ENCODE measurements at places on chromosomes 6 and 20.

DNA sequence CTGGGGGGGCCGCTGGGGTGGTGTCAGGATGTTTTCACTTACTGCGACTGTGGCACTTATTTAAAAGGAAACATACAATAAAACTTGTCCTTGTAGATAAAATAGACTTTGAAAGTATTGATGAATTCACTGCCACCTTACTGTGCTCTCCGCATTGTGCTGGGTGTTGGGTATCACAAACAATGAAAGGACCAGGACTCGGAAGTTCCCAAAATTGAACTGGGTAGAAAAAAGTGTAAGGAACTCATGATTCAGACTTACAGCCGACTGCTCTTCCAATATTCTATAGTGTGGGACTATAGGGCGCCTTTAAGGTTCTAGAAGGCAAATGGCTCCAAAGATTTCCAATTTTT is 32.1 kb upstream of the ID4 start:
- no peak for DNase-seq

DNA sequence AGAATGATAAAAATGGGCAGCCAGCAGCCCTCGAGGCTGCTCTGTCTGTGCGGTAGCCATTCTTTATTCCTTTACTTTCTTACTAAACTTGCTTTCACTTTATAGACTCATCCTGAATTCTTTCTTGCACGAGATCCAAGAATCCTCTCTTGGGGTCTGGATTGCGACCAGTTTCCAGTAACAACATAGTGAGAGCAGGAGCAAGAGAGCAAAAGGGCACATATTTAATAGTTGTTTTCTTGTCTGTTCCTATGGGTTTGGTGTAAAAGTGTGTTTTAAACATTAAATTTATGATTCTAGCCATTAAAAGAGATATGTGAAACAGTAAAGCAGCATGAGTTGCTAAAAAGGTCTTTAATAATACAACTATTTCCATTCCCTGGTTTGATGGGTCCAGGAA is 78.8 kb upstream of the OPRM1 start:
- no peak for DNase-seq

DNA sequence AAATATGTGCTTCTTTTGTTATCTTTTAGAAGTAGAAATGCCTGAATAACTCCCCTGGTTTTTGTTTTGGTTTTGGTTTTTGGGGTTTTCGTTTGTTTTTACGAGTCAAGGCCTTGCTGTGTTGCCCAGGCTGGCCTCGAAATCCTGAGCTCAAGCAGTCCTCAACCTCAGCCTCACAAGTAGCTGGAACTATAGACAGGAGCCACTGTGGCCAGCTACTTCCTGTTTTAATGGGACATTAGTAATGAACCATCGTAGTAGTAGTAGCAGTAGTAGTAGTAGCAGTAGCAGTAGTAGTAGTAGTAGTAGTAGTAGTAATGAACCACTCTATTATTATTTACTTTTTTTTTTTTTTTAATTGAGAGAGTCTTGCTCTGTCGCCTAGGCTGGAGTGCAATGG is 66.0 kb downstream of the UBR2 start:
- DNase-seq, result no peak

- peak; percentile 54 for DNase-seq
Measured at GRCh38 chr6:108557494-108558371, 3.0 kb upstream of the FOXO3 start.

DNA sequence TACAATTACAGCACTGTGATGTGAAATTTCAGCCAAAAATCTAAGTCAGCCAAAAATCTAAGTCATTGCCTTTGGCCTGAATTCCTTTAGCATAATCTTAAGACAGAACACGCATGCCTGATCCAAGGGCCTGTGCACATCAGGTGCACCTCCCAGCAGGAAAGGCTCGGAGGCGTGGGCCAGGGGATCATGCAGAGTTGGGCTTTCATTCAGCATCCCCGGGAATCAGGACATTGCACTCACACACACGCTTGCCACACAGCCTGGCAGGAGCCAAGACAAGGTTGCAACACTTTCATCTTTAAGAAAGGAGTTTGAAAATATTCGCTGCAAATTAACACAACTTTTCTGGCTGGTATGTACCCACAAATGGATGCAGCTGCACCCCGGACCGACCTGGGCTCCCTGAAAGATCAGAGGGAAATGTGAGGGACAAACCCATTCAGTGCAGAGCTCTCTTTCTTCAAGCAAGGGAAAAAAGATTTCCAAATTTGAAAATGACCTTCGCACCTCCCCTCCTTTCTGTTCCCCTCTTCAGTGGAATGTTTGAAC is 48.8 kb downstream of the ERMARD start:
- DNase-seq, result no peak

- no peak for DNase-seq
Measured at GRCh38 chr6:11043961-11044711, at the start of gene ELOVL2. Gene ELOVL2 (minus strand): TSS chr6:11044305. CDS start chr6:11044230, 75 bp downstream.

DNA sequence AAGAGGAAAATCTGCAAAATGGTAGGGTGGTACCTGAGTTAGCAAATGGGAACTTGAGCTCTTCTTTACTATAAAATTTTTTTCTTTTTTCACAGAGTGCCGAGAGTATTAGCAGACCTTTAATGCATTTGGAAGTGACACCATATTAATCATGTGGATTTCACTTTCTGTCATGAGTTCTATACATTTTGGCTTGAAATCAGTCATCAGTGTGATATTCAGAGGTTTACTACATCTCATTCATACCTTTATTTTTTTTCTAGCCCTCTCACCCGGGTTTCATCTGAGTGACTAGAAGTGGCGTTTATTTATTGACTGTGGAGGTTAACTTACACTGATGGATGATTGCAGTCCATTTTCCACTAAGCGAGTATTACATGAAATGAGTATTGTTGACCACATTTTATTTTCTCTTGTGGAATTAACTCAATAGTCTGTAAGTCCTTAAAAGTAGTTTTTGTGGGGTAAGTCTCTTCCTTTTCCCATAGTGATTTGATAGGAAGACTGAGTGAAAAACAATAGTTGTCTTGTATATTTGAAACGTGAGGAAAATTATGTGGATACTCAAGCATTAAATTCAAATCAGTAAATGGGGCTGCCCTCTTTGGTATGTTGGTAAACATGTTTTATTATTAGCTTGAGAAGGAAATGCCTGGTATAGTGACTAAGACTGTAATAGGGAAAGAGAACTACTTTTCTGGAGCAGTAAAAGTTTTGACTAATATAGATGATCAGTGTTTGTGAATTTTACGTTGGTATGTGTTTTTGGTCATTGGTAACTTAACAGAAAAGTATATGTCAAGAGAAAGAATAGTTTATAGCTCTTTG is 55.5 kb downstream of the JARID2 start:
- no peak for DNase-seq

DNA sequence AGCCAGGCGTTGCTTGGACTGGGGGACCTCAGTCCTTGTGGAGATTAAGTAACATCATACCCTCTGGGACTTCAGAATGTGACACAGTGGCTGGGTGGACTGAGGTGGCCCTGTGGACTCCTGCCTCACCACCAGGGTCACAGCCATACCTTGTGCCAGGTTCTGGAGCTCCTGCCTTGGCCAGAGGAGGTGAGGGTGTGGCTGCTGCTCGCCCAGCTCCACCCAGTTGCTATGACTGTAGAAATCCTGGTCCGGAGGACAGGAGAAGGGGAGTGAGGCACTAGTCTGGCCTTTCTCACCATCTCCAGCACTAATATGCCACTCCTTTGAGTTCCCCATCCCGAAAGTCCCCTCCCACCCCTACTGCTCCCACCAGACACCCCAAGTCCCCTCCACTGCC is 1.9 kb downstream of the VWA7 start:
- no peak for DNase-seq

- DNase-seq, result no peak
Measured at GRCh38 chr6:41622206-41622988, 15.9 kb upstream of the MDFI start.

DNA sequence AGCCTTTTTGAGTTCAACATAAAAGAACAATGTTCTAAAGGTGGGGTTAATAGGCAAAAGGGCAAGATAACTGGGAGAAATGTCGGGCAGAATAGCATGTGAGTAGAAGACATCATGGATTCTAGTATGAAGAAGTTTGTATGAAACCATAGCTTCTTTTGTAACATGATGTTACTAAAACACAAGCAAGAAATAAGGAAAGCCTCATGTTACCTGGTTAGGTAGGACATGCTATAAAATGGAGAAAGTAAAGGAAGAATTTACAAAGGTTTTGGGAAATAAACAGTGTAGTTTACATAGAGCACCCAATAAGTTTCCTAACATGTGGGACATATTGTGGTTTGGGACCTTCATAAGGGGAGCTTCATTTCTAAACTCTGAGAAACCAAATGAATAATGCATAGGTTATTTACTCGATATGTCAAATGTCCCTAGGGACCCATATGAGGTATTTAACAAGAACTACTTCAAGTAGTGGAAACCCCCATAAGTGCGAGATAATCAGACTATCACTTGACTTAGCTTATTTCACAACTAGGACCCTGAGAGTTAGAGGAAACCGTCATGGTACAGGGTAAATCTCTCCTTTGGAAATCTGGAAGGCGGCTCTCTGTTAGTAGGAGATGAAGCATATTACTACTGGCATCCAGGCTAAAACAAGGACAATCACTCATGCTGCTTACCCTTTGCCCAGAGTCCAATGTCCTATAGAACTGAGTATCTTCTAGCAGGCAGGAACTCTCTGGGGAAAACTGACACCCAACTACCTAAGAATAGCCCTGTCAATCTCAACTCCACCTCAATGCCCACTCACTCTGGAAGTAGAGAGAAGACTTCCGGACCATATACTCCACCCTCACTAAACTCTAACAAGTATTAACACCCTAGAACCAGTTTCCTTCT is 57.5 kb downstream of the ILRUN start:
- DNase-seq, result no peak

- no peak for DNase-seq
Measured at GRCh38 chr20:48180024-48180423, 394.7 kb upstream of the SULF2 start.

DNA sequence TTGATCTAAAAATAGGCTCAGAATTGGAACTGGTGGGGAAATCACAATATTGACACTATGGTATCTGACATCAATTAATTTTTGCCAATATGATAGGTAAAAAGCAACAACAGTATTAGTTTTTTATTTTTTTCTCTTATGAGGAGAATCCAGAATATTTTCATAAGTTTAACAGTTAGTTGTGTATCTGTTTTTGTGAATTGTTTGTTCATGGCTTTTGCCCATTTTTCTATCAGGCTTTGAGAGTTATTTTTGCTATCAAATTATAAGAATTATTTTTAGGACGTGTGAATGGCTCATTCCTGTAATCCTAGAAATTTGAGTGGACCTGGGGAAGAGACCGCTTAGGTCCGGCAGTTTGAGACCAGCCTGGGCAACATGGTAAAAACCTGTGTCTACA is 608.6 kb upstream of the ADGRB3 start:
- DNase-seq, result no peak

DNA sequence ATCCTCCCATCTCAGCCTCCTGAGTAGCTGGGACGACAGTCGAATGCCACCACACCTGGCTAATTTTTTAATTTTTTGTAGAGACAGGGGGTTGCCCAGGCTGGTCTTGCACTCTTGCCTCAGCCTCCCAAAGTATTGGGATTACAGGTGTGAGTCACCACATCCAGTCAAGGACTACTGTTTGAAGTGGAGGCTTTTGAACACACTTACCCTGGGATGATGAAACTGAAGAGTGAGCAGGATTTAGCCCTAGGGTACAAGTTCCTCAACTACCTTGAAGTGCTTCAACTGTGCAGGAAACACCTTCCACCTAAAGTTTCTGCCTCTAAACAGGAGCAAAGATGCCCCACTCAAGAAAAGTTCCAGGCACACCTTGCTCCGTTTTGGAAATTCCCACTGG is 15.7 kb upstream of the PARD6B start:
- DNase-seq, result no peak

DNA sequence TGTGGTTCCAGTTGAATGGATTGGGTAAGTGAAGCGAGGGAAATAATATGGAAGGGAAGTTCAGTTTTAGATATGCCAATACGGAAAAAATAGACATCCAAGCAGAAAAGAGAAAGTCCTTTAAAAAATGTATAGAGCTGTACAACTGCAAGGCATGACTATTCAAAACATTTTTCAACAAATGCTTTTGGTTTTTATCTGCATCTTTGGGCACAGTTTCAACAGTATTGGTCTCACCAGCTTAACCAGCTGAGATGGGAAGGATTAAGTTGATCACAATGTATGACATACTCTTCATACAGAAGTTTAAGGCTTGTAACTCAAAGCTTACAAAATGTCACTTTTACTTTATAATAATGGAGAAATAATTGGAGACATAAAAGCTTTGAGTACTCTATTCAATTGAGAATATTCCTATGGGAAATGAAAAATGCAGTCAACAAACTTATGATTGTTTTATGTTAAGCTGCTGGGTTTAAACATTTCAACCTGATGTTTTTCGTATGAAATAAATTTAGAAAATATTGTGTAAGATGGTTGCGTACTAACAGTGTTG is 16.3 kb upstream of the UTRN start:
- DNase-seq, result no peak

GRCh38 chr6:166167801-166168615 is at the start of gene TBXT:
Gene TBXT (minus strand): TSS chr6:166167851. CDS start chr6:166167591, 260 bp downstream.
- DNase-seq, result no peak

DNA sequence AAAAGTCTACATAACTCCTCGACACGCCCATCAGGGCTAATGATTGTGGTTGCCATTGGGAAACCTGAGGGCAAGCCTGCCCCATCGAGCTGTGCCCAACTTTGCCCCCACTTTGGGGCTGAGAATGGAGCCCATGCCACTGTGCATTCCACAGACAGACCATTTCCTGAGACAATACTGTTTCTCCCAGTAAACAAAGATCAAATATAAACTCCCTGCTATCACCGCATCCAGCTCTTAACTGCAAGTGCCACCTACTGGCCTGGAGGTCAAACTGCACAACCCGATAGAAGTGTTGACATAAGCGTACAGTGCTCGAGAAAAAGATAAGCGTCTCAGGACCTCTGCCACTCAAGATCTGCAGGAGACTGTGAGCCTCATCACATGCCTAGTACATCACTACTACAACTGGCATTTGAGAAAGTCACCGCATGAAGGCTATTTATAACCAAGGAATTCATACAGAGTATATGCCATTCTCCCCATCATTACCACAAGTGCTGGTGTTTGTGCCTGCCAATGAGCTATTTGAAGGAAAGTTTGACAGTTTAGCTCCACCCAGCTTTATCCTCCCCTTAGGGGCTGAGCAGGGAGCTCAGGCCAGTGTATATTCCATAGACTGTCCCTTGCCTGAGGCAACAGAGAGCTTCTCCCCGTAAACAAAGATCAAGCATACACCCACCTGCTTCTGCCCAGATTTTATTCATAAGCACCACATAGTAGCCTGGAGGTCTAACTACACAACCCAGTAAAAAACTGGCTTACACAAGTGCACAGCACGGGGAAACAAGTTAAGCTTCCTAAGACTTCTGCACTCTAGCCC is 4.5 kb upstream of the DEFB126 start:
- DNase-seq, result no peak

GRCh38 chr6:162442687-162443086 is 284.9 kb downstream of the PRKN start:
- DNase-seq, result no peak

GRCh38 chr6:151763938-151764680 is 43.4 kb upstream of the ESR1 start:
- peak; percentile 8 for DNase-seq

- no peak for DNase-seq
Measured at GRCh38 chr6:25930532-25931410, at the start of gene SLC17A2. Gene SLC17A2 (minus strand): TSS chr6:25930691. CDS start chr6:25925796, 4,895 bp downstream.
